ENCODE measurements at places on chromosomes 12 and 14.

- DNase-seq, result no peak
These were observed 6.1 kb downstream of the RHOF start for GRCh38 chr12:121787063-121788025.

GRCh38 chr12:130508318-130508717 is 170.6 kb downstream of the PIWIL1 start:
- DNase-seq, result no peak

- no peak for DNase-seq
These were observed 67.2 kb downstream of the TBC1D30 start for GRCh38 chr12:64891629-64892028.

DNA sequence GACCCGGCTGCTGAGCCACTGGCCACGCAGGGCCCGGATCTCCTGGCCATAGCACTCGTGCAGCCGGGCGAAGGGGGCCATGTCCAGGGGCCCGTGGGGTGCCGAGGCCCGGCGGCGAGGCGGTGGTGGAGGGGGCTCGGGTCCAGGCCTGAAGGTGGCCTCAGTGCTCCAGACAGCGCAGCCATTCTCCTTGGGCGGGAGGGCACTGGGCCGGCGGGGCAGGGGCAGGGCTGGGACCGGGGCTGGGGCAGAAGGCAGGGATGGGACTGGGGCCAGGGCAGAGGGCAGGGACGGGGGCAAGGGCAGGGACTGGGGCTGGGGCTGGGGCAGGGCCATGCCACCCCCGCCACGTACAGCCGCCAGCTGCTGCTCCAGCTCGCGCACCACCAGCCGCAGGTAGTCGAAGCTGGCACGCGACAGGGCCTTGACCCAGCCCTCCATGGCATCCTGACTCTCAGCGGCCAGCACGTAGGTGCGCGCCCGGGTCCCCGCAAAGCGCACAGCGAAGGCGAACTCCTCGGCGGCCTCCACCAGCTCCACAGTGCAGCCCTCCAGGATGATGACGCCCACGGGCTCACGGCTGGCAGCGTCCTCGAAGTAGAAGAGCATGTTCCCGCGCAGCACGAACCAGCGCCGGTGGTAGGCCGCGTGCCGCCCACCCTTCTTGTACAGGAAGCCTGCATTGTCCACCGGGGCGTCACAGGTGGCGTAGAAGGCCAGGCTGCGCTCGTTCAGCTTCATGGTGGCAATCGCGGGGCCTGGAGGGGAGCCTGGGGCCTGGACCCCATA is 6.0 kb downstream of the PHETA1 start:
- no peak for DNase-seq

DNA sequence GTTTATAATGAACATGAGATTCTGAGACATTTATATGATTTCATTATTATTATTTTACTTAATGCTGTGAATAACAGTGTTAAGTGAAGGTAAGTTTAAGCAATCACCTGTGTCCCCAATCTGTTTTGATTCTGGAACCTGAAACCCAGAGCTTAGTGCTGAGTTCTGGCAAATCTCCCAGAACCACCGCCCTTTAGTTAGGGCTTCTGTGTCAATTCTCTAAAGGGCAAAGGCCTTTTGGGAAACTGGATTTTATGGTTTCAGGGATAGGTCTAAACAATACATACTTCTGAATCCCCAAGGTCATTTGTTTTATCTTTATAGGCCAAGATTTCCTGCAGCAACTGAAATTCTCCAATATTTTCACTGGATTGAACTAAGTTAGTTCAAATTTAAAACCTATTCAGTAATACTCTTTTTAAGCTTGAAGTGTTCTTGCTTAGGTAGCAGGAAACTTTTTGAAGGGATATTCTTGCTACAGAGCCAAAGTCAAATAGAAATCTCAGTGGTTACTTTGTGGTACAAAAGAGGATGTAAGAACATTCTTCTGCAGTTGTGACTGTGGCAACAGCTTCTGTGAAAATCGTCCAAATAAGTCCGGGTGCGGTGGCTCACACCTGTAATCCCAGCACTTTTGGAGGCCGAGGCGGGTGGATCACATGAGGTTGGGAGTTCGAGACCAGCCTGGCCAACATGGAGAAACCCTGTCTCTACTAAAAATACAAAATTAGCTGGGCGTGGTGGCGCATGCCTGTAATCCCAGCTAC is 10.0 kb upstream of the PKP2 start:
- no peak for DNase-seq

DNA sequence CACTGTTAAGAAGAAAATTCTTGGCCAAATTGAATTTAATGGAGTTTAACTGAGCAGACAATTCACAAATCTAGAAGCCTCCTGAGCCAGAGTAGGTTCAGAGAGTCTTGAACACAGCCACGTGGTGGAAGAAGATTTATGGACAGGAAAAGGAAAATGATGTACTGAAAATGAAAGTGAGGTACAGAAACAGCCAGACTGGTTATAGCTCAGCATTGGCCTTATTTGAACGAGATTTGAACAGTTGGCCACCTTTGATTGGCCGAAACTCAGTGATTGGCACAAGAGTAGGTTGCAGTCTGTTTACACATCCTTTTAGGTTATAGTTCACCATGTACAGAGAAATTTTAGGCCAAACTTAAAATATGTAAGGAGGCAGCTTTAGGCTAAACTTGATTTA is 9.9 kb downstream of the OAS2 start:
- no peak for DNase-seq

DNA sequence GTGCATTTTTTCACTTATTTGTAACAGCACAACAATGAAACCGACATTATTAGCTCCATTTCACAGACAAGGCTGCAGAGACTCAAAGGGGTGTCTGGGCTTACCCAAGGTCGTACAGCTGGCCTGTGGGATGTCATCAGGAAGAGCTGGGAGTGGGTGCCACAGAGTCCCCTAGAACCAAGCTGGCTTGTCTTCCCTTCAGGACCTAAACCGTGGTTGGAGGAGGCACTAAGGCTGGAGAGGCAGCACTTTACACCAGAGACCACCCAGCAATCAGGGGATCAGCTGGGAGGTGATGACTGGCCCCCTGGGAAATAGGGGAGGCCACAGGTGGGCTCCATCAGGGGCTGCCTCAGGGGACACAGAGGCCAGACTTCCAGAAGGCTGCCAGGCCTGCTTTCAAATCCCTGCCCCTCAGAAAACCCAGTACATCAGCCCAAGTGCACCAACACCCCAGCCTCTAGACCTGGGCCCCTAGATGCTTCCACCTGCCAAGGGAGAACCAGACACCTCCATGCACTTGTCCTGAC is 28.3 kb downstream of the DIO3 start:
- DNase-seq, result no peak

- no peak for DNase-seq
These were observed 177.2 kb upstream of the PRICKLE1 start for GRCh38 chr12:42766754-42767153.

- no peak for DNase-seq
These were observed 1.7 kb upstream of the MAP3K9 start for GRCh38 chr14:70811050-70811449.

DNA sequence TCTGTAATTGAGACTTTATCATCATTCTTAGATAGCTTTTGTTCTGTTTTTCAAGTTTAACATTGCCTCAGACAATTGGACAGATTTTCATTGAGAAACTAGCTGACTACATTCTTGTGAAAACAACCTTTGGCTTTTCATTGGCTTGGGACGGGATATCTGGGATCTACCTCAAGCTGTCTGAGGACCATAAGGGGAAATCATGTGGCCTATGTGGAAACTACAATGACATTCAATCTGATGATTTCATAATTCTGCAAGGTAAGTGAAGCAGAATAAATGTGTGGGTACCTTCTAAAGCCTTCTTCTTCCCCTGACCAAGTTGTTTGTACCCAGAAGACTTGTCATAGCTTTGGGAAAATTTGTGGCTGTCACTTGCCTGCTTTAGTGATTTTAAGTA is 133.5 kb downstream of the OTOGL start:
- no peak for DNase-seq

GRCh38 chr12:31737345-31737744 is 8.5 kb upstream of the AMN1 start:
- no peak for DNase-seq

DNA sequence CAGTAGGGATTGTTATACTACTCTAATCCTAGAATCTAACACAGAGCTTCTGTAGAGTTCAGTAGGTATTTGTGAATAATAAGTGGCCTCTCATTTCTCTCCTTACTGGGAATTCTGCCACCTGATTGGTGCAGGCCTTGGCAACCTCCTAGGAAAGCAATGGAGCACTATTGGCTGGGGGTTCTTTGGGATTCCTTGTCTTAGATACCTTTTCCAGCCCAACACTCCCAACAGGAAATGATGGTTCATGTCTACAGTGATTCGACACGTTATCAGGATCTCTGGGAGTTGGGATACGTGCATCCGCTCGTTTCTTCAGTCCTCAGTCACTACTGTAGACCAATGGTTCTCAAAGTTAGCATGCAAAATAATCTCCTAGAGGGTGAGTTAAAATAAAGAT is 67.4 kb downstream of the ELK3 start:
- no peak for DNase-seq

DNA sequence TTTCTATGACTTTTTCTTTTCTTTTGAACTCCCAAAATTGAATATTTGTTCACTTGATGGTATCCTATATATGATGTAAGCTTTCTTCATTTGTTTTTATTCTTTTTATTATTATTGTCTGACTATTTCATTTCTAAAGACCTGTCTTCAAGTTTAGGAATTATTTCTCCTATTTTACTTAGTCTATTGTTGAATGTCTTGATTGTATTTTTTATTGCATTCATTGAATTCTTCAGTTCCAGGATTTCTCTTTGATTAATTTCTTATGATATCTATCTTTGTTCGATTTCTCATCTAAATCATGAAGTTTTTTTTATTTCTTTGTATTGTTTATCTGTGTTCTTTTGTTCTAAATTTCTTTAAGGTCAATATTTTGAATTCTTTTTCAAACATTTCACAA is 238.8 kb downstream of the TTC6 start:
- DNase-seq, result no peak

DNA sequence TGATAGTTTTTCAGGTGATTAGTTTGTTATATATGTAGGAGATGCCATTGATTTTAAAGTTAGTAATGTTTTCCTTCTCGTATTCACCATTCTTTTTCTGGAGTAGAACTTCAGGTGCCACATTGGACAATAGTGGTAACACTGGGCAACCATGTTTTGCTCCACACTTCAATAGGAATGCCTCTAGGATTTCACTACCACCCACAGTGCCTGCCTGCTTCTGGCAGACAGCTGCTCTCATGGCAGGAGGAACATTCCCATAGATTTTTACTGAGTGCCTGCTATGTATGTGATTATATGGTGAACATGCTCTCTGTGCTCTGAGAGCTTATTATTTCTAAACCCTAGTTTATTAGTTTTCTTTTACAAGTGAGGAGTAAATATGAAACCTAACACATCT is 53.7 kb downstream of the GCH1 start:
- DNase-seq, result no peak

GRCh38 chr12:93784339-93785086 is 107.3 kb downstream of the CRADD start:
- DNase-seq, result peak; percentile 86

GRCh38 chr14:92391726-92392125 is 68.8 kb downstream of the SLC24A4 start:
- no peak for DNase-seq

GRCh38 chr12:59578254-59578653 is 17.6 kb upstream of the SLC16A7 start:
- no peak for DNase-seq

GRCh38 chr12:79422060-79422812 is 268.5 kb downstream of the PAWR start:
- peak; percentile 62 for DNase-seq

DNA sequence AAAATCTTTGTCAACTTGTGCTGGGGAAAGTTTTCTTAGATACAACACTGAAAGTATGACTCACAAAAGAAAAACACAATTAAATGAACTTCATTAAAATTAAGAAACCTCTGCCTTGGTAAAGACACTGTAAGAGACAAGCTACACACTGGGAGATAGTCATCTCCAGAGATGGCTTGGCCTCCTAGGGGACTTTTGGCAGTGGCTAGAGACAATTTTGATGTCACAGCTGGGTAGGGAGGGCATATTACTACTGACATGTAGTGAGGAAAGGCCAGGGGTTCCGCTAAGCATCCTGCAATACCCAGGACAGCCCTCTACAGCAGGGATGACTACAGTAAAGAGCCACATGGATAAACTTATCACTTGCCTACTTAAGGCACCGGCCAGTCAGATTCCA is 8.7 kb upstream of the RNASE4 start:
- no peak for DNase-seq

GRCh38 chr12:93256256-93256969 is 121.3 kb upstream of the NUDT4 start:
- DNase-seq, result no peak

DNA sequence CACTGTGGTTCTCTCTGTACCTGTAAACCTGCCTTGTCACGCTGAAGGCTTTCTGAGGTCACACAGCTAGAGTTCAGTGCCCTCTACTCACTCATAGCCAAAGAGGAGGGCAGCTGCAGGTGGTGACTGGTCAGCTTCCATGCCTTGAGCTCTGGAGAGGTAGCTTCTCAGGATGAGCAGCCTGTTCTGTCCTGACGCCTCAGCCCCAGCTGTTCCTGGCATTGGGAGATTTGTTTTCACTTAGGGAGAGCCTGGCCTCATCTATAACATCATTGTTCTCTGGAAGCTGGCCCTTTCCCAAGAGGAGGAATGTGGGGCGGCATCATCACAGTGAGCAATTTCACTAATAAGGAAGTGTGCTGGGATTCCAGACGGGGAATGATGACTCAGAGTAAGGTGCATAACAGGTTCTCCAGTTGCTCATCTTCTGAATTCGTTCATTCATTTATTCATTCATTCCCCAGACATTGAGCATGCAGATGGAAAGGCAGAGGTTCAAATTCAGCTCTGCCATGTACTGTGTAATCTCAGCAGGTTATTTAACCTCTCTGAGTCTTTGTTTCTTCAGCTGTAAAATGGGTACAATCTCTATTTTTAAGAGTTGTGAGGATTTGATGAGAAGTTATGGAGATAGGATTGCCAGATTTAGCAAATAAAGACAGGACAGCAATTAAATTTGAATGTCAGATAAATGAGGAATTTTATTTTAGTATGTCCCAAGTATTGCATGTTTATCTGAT is 255.8 kb upstream of the CRY1 start:
- peak; percentile 93 for DNase-seq

- no peak for DNase-seq
These were observed 377.8 kb upstream of the SFSWAP start for GRCh38 chr12:131333136-131333535.

DNA sequence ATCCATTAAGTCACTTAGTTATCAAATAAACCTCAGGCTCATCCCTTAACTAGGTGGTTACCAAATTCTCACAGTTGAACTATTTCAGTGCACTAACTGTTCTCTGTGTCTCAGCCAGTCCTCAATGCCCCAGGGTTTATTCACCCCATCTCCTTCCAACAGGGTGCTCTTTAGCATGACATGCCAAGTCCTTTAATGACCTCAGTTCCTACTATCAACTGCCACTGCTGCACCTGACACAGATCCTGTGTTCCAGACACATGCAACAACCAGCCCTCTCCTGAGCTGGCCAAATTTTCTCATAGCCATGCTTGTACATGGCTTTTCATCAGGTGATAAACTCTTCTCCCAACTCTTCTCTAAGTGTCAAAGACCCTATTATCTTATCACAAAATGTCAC is 80.0 kb downstream of the ATXN2 start:
- DNase-seq, result no peak

- no peak for DNase-seq
These were observed 83.9 kb downstream of the ARL6IP4 start for GRCh38 chr12:123064366-123064765.

- no peak for DNase-seq
These were observed 41.8 kb upstream of the CORO1C start for GRCh38 chr12:108772891-108773797.

GRCh38 chr14:58770491-58770982 is 132.8 kb downstream of the DACT1 start:
- no peak for DNase-seq

All from astrocyte of the spinal cord (primary cell).